ENCODE measurements at places on chromosomes 7 and 10.

GRCh38 chr7:176786-177459 is 15.4 kb upstream of the FAM20C start:
- DNase-seq = no peak

DNA sequence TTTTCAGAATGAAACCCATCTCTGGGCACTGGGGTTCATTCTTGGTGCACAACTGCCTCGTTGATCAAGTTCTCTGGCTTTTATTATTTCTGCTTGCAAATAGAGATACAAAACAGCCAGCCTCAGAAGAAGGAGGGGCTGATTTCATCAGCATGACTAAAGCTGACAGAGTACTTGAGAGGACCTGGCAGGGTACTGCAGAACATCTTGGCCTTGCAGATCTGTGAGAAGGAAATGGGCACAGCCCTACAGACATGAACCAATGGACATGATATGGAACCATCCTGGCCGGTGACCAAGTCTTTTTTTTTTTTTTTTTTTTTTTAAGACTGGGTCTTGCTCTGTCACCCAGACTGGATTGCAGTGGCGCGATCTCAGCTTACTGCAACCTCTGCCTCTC is 240.6 kb downstream of the VTI1A start:
- no peak for DNase-seq

- DNase-seq = no peak
Measured at GRCh38 chr10:111830359-111830758, 353.2 kb downstream of the GPAM start.

DNA sequence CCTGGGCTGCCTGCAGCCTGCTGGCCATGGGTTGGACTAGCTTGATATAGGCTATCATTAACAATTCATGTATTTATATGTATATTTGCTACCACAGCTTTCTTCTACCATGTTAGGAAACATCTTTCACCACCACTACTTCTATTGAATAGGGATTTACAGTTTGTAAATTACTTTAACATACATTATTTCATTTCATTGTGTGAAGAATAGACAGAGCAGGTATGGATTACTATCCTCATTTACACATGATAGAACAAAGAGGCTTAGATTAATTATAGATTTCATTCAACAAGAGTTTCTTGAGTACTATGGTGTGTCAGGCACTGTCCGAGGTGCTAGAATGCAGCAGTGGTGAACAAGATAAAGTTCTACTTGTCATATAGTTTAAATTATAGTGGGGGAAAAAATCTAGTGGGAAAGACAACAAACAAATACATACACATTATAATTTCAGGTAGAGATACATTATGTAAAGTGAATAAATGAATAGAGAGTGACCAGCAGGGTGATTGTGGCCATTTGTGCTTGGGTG is 20.6 kb downstream of the VTI1A start:
- no peak for DNase-seq

GRCh38 chr10:106255111-106255678 is 909.3 kb downstream of the SORCS1 start:
- DNase-seq = no peak

GRCh38 chr7:105017657-105018365 is 3.8 kb downstream of the KMT2E start:
- DNase-seq = no peak

GRCh38 chr7:25669961-25670841 is 441.9 kb upstream of the NPVF start:
- DNase-seq = no peak

GRCh38 chr7:93968911-93969620 is 35.1 kb downstream of the BET1 start:
- no peak for DNase-seq

GRCh38 chr7:147412782-147413556 is 1177.6 kb upstream of the C7orf33 start:
- DNase-seq = no peak
